ENCODE measurements at places on chromosomes 2 and 18. TPM values are rescaled to one million over a fixed set of nuclear protein-coding genes. Genes with fewer than 3 reads are reported as not detected.

ARL5A gene
- 43.2 TPM for total RNA-seq

DNA sequence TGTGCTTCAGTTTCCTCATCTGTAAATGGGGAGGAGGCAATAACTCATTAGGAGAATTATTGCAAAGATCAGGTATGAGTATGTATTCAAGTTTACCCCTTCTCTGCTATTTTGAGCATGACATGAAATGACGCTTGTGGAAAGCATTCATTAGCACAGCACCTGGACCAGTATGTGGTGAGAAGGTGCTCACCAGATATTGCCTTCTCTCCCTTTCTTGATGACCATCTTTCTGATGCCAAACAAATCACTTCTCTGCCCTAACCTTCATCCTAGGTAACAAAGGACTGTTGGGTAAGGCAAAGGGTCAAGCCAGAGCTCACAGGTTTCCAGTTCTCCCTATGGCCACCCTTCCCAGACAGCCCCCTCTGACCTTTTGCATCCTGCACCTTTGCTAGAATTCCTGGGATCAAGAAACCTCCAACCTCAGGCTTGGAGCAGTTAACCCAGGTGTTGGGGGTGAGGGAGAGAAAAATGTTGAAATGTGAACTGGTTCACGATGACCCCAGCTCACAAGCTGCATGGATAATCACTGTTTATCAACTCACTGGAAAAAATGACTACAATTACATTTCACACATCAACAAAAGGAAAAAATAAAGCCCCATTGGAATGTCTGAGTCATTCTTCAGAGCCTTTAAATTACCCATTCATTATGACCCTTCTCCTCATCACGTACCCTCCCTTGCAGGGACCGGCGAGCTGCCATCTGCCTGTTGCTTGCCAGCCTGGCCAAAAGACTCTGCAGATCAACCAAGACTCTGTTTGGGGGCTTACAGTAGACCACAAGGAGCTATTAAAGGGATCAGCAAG lies 41.6 kb downstream of the LBH start:
- DNase-seq, result no peak
- H3K4me3 ChIP-seq, result no peak overlapping the region
- no peaks in the 10 kb centered on the region for H3K36me3 ChIP-seq
- no peaks in the 10 kb centered on the region for H3K27me3 ChIP-seq
- H3K4me1 ChIP-seq, result no peaks in the 10 kb centered on the region

- DNase-seq, result no peak
- H3K4me1 ChIP-seq, result no peaks in the 10 kb centered on the region
- H3K4me3 ChIP-seq, result no peak overlapping the region
- no peaks in the 10 kb centered on the region for H3K36me3 ChIP-seq
- no peaks in the 10 kb centered on the region for H3K27me3 ChIP-seq
These were observed 178.8 kb downstream of the ACKR3 start for GRCh38 chr2:236748385-236748784.

DNA sequence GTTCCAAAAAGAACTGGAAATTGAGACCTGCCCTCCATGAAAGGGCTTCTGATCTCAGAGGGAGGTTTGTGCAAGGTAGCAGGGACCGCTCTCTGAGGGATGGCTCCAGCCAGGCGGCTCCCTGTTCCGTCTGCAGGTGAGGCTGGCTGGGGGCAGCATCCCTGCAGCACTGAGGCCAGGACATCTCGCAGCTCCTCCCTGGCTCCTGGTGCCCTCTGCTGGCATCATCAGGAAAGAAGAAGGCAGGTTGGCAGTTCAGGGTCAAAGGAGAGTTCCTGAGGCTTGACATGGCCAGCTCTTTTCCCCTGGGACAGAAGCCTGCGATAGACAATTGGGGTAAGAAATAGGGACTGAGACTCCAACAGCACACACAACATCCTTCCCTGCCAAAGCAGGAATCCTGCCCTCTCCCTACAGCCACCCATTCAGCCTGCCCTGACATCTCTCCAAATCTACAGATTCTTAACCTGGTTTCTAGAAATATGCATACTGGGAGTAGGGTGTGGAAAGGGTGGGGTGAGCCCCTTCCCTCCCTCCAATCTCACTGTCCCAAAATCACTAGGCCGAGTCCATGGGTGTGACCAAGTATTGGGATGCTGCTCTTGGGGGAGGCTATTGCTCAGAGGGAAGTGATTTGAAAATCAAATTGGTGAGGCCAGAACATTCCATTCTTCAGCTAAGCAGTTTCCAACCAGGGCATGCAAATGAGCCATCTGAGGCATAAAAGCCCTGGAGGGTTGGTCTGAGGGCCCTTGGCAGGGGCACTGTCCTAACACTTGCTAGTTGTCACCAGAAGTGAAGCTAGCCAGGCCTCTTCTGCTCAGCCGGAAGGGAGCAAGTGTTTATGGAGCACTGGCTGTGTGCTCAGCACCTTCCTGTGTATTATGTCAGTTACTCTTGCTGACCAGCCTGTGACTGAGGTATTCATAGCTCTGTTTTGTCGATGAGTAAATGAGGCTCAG lies 185.4 kb downstream of the TFCP2L1 start:
- no peaks in the 10 kb centered on the region for H3K36me3 ChIP-seq
- H3K27me3 ChIP-seq, result no peaks in the 10 kb centered on the region
- no peak overlapping the region for H3K27ac ChIP-seq
- no peak overlapping the region for H3K4me3 ChIP-seq
- no peaks in the 10 kb centered on the region for H3K4me1 ChIP-seq
